ENCODE measurements at places on chromosomes 5 and 9.

- DNase-seq, result no peak
Observed at GRCh38 chr9:99255651-99256050, 33.6 kb downstream of the SEC61B start.

- DNase-seq, result peak; percentile 58
Observed at GRCh38 chr9:93111371-93112115, 15.5 kb downstream of the CARD19 start.

DNA sequence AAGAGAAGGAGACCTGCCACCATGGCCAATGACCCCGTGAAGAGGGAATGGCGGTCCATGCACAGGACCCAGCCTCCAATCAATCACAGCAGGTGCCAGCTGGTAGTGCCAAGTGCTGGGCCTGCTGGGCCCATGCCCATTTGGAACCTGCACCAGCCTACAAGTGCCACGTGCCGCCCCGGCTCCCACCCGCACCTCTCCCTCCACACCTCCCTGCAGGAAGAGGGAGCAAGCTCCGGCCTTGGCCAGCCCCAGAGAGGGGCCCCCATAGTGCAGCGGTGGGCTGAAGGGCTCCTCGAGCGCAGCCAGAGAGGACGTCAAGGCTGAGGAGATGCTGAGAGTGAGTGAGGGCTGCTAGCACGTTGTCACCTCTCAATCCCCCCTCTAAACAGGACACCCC, 37.8 kb upstream of the NPR3 start:
- DNase-seq, result no peak

DNA sequence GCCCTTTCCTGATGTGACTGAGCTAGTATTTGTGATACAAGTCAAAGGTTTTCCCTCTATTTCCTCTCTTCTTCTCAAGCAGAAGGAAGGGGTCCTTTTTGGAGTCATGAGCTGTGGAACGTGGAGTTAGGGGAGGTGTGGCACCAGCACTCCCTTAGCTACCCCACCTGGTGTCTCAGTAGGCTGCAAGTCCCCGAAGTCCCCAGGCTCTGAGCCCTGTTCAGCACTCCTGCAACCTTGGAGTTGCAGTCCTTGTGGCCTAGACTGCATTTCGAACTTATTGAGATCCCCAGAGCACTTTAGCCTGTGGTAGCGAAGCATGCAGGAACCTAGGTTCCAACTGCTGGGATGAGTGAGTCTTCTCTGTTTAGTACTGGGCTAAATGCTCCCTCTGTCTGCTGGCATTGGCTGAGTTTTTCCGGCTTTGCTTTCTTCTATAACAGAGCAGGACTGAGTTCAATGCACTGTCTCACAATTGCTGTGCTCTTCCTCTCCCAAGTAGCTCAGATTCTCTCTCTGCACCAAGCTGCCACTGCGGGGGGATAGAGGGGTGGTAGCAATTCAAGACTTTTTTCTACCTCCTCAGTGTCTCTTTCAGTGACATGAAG, 600.7 kb upstream of the CDH9 start:
- DNase-seq, result no peak

GRCh38 chr9:21995666-21996398, 1.2 kb downstream of the CDKN2B-AS1 start:
- DNase-seq, result peak; percentile 49

GRCh38 chr9:37938121-37938891, 34.4 kb upstream of the SLC25A51 start:
- DNase-seq, result no peak

DNA sequence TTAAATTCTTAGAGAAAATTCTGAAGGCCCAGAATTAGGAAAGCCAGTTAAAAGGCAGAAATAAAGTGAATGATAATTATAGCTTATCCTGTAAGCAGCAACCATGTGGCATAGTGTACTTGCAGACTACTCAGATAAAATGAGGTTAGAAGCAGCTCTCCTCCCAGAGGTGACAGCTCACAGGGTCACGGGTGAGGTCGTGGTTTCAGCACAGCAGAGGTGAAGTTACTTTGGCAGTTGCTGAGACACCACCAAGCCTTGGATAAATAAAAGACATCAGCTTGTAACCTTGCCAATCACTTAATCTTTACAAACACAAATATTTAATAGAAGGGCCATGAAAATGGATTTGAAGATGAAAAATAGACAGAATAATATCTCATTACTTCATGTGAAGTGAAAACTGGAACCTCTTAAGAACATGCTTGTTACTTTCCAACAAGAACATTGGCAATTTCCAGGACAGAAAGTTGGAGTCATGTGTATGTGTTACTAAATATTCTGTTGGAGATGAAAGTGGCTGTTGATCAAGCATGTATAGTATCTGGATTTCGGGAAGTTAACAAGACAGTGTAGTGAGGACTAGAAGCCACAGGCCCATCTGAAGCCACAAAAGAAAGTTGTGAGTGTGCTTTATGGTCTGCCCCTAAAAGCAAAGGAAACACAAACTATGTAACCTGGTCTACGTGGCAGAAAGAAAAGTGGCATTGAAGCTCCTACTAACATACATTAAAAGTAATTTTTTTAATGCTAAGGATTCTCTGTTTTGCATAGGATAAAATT, 134.4 kb downstream of the ERCC6L2 start:
- DNase-seq, result no peak

GRCh38 chr5:17882760-17883488, 248.7 kb downstream of the TAF11L14 start:
- DNase-seq, result no peak

GRCh38 chr9:85630676-85631075, 111.1 kb downstream of the AGTPBP1 start:
- DNase-seq, result no peak

DNA sequence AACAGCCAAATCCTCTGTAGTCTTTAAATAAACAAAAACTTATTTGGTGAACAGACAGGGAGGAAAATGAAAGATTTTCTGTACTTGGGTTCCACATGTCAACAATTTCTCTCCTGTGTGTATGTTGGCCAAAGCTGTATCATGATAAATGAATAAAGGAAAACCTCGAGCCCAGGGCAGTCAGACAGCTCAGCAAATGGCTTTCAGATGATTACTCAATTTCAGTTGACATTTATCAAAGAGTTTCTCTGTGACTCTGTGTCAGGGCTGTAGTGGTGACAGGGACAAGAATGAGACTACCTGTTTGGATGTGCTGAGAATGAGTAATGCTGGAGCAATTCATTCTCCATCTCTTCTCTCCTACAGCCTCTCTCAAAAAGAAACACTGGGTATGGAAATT, 45.7 kb upstream of the PTGS1 start:
- DNase-seq, result peak; percentile 19

GRCh38 chr5:61840361-61840760, 465.6 kb upstream of the KIF2A start:
- no peak for DNase-seq

GRCh38 chr9:114303977-114304376, 18.9 kb upstream of the ORM1 start:
- no peak for DNase-seq

DNA sequence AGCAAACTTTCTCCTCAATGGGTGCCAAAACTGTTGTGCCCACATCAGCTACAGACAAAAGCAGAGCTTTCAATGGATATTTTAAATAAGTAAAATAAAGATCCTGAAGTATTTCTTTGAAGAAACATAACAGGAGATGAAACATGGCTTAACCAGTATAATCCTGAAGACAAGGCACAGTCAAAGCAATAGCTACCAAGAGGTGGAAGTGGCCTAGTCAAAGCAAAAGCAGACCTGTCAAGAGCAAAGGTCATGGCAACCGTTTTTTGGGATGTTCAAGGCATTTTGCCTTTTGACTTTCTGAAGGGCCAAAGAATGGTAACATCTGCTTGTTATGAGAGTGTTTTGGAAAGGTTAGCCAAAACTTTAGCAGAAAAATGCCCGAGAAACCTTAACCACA, 77.9 kb downstream of the ANXA1 start:
- no peak for DNase-seq

- DNase-seq, result no peak
Observed at GRCh38 chr9:82334286-82334685, 345.7 kb downstream of the SPATA31D1 start.

DNA sequence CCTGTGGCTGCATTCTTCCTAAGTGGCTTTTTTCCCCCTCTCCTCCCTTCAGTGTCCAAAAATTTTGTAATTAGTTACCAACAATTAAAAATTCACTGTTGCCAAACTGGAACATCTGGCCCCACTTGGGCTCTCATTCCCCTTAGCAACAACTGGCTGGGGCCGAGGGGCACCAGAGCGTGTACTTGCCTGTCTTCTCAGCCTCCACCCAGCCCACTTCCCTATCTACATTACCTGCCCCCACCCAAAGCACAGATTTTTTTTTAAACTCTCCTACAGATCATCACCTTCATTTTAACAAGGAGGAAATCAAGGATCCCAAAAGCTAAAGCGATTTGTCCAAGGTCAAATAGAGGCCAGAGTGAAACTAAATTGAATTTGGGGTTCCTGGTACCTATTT, 278.8 kb downstream of the EBF1 start:
- no peak for DNase-seq

- DNase-seq, result no peak
Observed at GRCh38 chr9:126225611-126226609, 100.7 kb upstream of the MVB12B start.

DNA sequence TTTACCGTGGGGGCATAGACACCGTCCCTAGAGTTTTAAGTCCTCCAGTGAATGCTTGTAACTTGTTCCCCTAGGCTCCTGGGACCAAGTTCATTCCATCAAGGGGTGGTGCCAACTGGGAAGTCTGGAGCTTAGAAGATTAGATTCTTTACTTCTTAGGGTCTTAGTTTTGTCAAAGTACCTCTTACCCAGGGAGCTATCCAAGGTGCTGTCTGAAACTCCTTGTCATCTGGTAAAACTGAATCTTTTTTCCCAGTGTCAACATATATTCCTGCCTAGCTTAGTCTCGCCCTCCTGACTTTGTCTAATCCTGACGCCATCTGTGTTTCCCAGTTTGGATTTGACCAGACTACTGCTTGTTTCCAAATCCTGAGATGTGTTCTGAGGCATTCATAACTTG, 41.6 kb downstream of the MAMDC2 start:
- DNase-seq, result peak; percentile 15

- DNase-seq, result no peak
Observed at GRCh38 chr5:134651531-134651930, 2.9 kb downstream of the SEC24A start.

DNA sequence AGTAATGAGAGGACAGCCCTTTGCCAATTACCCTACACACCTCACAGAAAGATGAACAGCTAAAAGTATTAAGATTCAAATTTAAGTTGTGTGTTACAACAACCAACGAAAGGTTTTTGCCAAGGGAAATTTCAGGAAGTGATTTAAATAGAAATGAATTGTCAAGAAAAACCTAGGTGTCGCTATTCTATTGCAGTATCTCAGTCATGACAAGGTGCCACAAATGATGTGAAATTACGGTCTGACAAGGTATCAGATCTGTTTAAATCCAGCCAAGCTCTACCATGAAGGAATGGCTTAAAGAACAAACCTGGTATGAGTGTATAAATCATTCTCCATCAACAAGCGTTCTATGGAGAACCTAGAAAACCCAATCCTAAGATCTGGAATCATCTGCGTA, 189.7 kb downstream of the ATPSCKMT start:
- DNase-seq, result no peak

DNA sequence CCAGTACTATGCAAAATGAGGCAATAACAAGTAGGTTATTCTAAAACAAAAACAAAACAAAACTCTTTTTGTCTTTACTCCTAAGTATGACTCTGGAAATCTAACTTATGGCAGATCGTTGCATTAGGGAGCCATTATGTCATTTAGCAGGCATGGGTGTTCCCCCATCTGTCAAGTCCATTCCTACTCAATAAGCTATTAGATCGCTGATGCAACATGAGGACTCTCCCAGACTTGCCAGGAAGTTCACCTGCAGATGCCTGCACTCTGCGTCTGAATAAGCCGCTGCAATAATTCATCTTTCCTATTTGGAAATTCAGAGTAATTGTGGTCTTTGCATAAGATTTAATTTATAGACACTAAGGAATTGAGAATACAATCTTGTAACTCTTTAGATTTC, 585.0 kb downstream of the KIF4B start:
- no peak for DNase-seq

- DNase-seq, result no peak
Observed at GRCh38 chr9:80223897-80224296, 652.1 kb downstream of the TLE4 start.

GRCh38 chr5:72722792-72723452, 93.5 kb upstream of the TNPO1 start:
- no peak for DNase-seq

- no peak for DNase-seq
Observed at GRCh38 chr5:76701298-76701697, 14.6 kb upstream of the F2R start.
